ENCODE measurements at places on chromosomes 7 and 10. TPM values are rescaled to one million over a fixed set of nuclear protein-coding genes. Genes with fewer than 3 reads are reported as not detected.

The HOXA3 gene
- 8.1 TPM for total RNA-seq

The CYP3A4 gene
- total RNA-seq = not detected

The KNDC1 gene
- not detected for total RNA-seq

The ASAH2 gene
- total RNA-seq = 0.56 TPM

The CCDC71L gene
- 75.5 TPM for total RNA-seq

The CYP17A1 gene
- total RNA-seq = not detected

The DGKI gene
- 0.40 TPM for total RNA-seq

The TMEM213 gene
- not detected for total RNA-seq

The TRIM4 gene
- total RNA-seq = 40.1 TPM

The GNGT1 gene
- total RNA-seq = not detected

The ENKUR gene
- not detected for total RNA-seq

The AKR1E2 gene
- total RNA-seq = 2.7 TPM

The NPFFR1 gene
- total RNA-seq = not detected

The TMEM196 gene
- not detected for total RNA-seq

The ANKRD30A gene
- not detected for total RNA-seq

The GIMAP4 gene
- 1.4 TPM for total RNA-seq

The STEAP4 gene
- total RNA-seq = 0.08 TPM

The SBDS gene
- 73.4 TPM for total RNA-seq

The IRF5 gene
- 0.39 TPM for total RNA-seq

The MYL10 gene
- total RNA-seq = not detected

The SPDYE9 gene
- total RNA-seq = not detected

The OR2A1 gene
- 0.24 TPM for total RNA-seq

The CYP2C19 gene
- not detected for total RNA-seq

The SPDYE11 gene
- total RNA-seq = not detected

The SEC61A2 gene
- 12.1 TPM for total RNA-seq

The KLHDC10 gene
- total RNA-seq = 18.2 TPM

The INMT gene
- total RNA-seq = 1.7 TPM

The CH25H gene
- total RNA-seq = 0.32 TPM

The LEP gene
- total RNA-seq = not detected

The LDB3 gene
- not detected for total RNA-seq

The UNCX gene
- not detected for total RNA-seq

The NCOA4 gene
- total RNA-seq = 137 TPM

The C10orf88 gene
- 6.1 TPM for total RNA-seq

The EN2 gene
- not detected for total RNA-seq

The MRC1 gene
- 0.13 TPM for total RNA-seq

The CALML5 gene
- not detected for total RNA-seq

The PLXDC2 gene
- total RNA-seq = 11.2 TPM
